ENCODE measurements at places on chromosomes 4 and X. TPM values are rescaled to one million over a fixed set of nuclear protein-coding genes. Genes with fewer than 3 reads are reported as not detected.

- no peak for DNase-seq
These were observed 347.4 kb downstream of the FAM47B start for GRCh38 chrX:35289952-35290351.

GPR173 gene
- 7.0 TPM for total RNA-seq

DNA sequence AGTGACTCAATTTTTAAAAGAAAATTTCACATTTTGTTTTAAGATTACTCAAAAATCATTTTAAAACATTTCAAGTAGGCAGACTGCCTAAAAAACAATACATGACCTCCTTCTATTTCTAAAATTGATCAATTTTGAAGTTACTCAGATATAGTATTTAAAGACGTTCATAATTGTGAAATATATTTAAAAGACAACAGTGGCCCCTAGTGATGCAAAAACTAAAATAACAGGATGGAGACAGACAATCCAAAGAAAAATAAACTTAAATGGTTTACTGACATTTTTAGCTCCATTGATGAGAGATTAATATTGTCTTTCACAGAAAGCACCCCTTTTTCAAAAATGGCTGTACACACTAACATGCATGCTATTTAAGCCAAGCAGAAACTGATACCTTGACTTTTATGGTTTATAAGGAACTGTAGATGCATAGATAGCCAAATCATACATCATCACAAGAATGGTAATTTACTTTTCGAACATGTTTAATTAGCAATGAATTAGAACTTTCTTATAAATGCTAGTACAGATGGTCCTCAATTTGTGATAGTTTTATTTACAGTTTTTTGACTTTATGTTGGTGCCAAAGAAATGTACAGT is 69.8 kb upstream of the FAT4 start:
- no peak for DNase-seq

NXF2 gene
- total RNA-seq, result not detected

DNA sequence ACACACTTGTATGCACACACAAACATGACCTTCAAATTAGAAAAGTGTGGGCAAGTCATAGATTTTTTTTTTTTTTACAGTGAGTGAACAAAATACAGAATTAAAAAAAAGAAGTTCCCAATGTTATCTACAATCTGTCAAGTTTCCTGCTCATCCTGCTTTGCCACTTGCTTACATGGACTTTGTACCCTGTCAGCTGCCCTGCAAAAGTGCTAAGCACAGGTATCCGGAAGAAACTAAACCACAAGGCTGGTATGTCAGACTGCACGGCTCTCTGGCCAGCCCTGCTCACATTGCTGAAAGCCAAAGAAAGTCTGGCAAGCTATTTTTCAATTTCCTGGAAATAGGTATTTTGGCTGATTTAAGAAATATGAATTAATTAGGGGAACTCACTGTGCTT is 38.9 kb upstream of the BCLAF3 start:
- peak; percentile 69 for DNase-seq

GRCh38 chrX:137667776-137668175 is 101.8 kb downstream of the ZIC3 start:
- no peak for DNase-seq

MAPK10 gene
- total RNA-seq, result 4.2 TPM

- DNase-seq, result no peak
These were observed 305.4 kb downstream of the PCDH18 start for GRCh38 chr4:137226900-137227299.

TLR3 gene
- total RNA-seq, result 10.3 TPM

DNA sequence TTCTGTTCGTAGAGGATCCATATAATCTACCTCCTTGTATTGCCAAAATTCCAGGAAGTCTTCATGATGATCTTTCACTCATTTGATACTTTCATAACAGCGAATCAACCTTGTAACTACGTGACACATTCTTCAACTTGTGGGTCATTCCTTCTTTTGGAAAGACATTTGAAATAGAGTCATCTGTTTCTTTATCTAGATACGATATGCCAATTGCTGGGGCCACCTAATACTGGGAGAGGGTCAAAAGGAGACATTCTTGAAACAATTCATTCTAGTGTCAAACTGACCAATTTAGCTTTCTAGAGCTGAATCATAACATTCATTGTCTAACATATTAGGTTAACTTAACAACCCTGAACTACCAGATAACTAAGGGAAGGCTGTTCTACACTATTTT is 62.9 kb upstream of the SMAD1 start:
- no peak for DNase-seq

Data from PC-9 (cell line).